Caudate nucleus (tissue), 63 donors: ENCODE measurements at places on chromosomes 2 and 18.

- no peak for DNase-seq
Measured at GRCh38 chr2:239670463-239671120, 269.8 kb upstream of the HDAC4 start.

DNA sequence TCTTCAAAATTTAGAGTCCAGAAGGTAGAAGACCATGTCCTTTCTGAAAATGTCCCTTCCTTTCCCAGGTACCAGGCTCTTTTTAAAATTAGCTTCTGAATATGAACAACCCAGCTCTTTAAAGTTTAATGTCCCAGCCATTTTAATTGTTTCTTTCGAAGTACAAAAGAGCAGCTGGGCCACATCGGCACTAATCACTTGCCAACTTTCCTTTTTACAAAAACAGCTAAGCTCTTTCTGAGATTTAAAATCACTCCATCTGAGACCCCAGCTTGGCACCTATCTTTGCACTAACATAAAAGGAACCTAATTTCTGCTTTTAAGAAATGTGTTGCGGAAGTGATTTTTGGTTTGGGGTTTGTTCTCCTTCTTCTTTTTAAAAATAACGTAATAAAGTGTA lies 2.6 kb downstream of the BOD1L2 start:
- DNase-seq, result no peak

DNA sequence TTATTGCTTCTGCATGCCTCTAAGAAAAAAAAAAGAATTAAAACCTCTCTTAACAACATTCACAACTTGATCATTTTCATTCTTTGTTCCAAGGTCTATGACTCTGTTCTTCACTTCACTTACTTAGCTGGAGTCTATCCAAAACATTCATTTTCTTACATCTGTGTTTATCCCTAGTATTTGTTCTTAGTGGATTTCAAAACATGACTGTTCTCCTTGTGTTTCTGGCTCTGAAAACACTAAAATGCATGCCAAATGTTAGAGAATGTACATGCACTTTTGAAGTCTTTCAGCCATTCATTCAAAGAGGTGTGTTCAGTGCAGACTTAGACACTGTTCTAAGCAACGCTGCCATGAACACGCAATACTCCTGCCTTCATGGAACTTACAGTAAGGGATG lies 138.8 kb downstream of the CNTNAP5 start:
- no peak for DNase-seq

DNA sequence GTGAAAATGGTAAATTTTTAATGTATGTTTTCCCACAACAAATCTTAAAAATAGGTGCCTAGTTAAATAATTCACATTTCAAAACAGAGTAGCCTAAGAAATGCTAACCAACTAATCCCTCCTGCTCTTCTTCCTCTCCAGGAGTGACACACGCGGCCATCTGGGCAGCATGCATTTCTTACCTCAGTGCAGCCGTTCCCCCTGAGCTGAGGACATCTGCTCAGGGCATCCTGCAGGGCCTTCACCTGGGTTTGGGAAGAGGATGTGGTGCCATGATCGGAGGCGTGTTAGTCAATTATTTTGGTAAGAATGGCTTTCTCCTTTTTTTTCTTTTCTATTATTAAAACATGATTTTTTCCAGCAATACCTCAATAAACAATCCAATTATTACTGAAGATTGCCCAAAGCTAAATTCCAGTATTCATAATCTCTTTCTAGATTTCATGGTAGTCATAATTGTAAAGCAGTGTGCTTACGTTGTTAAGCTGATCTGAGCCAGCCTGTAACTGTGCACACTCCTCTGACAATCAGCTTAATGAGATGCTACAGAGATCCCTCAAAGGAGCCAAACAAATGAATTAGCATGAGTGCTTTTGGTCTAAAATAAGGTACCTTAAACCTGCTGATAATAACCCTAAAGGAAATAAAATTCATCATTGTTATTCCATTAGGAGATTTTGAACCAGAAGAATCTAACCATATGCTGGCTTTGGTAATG lies 45.8 kb downstream of the NEMP2 start:
- no peak for DNase-seq

DNA sequence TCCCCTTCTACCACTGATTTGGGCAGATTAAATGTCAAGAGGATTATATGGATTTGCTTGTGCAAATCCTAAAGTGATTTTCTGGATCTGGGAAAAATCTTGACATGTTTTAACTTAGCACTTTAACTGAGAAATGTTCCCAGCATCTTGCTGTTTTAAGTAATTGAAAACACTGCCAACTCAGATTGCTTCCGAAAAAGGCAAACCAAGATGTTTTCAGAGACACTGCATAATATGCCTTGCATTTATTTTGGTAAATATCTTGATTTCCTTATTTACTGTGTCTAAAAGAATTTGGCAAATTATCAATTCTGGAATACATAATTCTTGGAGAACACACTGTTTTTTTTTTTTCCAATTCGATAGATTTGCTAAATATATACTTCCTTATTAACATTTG lies 385.0 kb upstream of the FAM98A start:
- DNase-seq, result no peak

GRCh38 chr18:52236131-52236530 lies 103.9 kb upstream of the DCC start:
- no peak for DNase-seq

DNA sequence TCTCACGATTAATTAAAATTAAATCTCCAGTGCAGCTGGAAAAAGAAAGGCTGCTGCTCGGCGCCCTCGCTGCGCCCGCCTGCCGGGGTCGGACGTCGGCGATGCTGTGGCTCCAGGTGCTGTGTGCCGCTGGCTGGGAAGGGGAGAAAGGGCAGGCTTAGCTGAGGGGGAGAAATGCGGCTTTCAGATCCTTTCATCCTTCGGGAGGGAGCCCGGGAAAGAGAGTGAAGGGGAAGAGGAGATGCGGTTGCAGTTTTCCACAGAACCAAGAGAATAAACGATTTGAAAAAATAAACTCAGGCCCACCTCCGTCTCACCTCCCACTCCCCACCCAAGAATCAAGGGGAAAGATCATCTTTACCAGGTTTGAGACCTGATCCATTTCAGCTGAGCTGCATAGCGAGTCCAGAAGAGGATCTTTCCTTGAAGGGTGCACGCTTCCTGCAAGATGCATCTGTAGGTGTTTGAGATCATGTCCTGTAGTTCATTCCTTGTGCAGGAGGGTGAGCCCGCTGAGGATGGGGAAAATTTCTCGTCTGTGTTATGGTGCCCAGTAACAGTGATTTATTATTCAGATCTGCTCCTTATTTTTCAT lies 495 bp downstream of the TMEM169 start:
- DNase-seq, result no peak

- no peak for DNase-seq
Measured at GRCh38 chr18:64295839-64296238, 147.0 kb upstream of the LINC00305 start.

DNA sequence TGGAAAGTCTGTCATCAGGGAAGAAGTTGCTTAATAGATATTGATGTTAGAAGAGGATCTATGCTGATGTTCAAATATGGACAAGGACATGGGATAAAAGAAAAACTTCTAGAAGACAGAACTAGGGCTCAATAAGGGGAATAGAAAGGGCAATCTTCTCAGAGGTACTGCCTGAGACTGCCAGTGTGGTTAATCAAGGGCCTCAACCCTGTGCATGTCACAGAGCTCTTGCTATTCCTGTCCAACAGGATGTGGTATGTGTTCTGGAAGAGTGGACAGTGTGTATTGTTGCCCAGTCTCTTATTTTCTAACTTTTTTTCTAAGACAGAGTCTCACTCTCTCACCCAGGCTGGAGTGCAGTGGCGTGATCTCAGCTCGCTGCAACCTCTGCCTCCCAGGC lies 27.8 kb upstream of the RNF125 start:
- no peak for DNase-seq

DNA sequence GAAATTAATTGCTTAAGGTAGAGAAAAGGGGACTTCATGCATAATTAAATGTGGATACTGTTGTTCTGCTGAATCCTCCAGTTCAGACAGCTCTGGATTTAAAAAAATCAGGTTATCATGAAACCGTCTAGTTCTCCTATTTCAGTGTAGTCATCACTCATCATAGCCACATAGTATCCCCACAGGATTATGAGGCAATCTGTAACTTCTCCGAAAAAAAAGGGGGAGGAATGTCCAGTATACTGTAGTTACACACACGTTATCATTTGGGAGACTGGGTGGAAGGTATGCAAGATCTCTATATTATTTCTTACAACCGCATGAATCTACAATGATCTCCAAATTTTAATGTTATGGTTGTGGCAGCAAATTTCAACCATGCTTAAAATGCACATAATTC lies 114.0 kb downstream of the HIBCH start:
- DNase-seq, result no peak

GRCh38 chr2:239164335-239164871 lies 236.4 kb downstream of the HDAC4 start:
- DNase-seq, result no peak

- DNase-seq, result no peak
Measured at GRCh38 chr2:219672406-219672805, 45.0 kb downstream of the SLC4A3 start.

GRCh38 chr18:27004056-27004829 lies 138.7 kb upstream of the AQP4 start:
- DNase-seq, result no peak

- DNase-seq, result no peak
Measured at GRCh38 chr18:61803393-61803792, 89.4 kb downstream of the RNF152 start.

GRCh38 chr2:128380961-128381938 lies 62.6 kb upstream of the HS6ST1 start:
- DNase-seq, result no peak

DNA sequence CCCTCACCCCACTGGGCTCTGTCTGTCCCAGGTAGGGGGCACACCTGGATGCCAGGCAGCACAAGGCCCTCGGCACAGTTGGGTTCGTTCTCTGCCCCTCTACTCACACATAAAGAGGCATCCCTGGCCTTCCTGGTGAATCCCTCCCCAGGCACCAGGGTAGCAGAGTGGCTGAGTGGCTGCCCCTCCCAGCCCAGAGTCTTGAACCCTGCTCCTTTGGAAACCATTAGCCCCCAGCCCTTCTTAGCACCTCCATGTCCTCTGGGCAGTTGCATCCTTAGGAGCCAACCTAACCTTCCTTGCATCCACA lies 2.0 kb downstream of the GPC1 start:
- DNase-seq, result no peak

- DNase-seq, result no peak
Measured at GRCh38 chr18:58507880-58508279, 121.0 kb downstream of the ALPK2 start.

DNA sequence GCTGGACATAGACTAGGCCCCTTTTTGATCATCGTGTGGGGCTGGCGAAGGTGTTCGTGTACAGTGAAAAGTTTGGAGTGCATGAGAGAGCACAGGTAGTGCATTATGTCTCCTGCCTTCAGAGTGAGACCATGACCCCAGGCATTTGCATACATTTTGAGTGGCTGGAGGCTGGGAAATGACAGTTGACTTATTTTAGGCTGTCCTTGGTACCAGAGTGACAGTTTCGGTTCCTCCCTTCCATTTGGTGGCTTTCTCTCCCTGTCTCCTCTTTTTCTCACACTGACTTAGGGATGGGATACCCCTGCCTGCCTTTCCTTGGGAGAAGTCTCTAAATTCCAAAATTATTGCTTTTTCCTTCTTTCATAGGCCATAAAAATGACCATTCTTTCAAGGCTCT lies 20.1 kb downstream of the SERPINB12 start:
- DNase-seq, result no peak

DNA sequence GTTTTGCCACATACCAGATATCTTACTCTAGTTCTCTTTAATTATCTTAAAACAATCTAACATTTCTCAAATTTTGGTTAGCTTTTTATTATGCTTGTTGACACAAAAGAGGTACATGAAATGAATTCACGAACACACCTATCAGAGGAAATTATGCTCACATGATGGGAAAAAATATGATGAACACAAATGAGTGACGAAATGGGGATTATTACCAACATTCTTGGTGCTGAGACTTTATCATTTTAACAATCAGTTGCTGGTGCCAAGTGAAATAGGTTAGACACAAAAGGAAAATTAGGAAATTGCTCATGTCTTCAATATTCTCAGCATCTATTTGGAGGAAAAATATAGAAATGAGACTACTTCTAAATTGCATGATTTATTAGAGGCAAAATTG lies 944.7 kb upstream of the NRXN1 start:
- no peak for DNase-seq

- DNase-seq, result no peak
Measured at GRCh38 chr2:11585071-11585470, 51.2 kb downstream of the GREB1 start.

- DNase-seq, result no peak
Measured at GRCh38 chr2:32991091-32991845, 44.5 kb downstream of the LTBP1 start.

DNA sequence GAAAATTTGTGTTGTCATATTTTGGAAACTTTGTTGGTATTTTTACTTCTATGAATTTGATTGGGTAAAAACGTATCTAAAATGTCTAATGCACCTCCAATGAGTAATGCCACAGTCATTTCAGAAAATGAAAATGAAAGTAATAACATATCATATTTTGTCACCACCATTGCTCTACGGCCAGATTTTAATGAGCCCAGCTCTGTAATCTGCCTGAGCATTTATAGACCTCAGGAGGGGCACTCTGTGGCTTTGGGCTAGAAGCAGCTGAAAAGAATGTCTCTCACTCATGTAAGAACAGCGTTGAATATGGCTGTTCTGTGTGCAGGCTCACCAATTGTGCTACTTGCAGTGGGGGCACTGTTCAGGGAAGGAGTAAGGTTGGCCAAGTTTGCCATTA lies 32.7 kb upstream of the ABCA12 start:
- DNase-seq, result no peak

- DNase-seq, result no peak
Measured at GRCh38 chr2:150296770-150297546, 190.5 kb downstream of the RND3 start.

- DNase-seq, result no peak
Measured at GRCh38 chr2:234102112-234102511, 51.6 kb downstream of the SPP2 start.

GRCh38 chr2:20584399-20585358 lies 66.2 kb downstream of the HS1BP3 start:
- peak; percentile 53 for DNase-seq

DNA sequence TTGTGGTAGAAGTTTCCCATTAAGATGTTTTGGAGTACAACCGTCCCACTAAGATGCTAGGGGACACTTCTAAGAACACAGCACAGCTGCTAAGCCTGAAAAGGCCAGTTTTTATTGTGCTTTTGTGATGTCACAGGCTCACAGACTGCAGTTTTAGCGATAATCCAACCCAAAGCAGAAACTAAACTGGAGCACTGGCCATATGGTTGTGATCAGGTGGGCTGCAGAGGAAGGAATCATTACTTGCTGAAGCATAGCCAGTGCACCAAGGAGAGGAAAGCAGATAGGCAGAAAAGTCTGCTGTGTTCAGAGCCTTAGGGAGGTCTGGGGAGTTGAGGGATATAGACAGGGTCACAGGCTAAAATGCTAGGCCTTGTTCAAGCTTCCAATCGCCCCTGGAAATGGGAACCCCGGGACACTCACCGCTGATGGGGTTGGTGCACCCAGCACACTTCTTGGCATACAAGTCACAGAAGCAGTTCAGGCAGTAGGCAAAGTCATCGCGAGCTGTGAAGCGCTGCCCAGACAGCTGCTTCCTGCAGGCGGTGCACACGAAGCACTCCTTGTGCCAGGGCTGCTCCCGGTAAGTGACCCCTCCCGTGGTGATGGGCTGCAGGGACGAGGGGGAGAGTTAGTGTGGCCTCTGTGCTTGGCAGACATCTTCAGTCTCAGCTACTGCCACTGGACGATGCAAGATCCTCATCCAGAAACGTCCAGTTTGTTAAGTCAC lies 25.7 kb downstream of the C2orf49 start:
- DNase-seq, result no peak
